ENCODE measurements at places on chromosomes 6 and 20. TPM values are rescaled to one million over a fixed set of nuclear protein-coding genes. Genes with fewer than 3 reads are reported as not detected.

CAPN11 gene
- not detected for total RNA-seq

RIPOR3 gene
- total RNA-seq: 15.7 TPM

MLN gene
- not detected for total RNA-seq

NEURL2 gene
- total RNA-seq: 20.9 TPM

DHX16 gene
- 22.8 TPM for total RNA-seq

MUC22 gene
- total RNA-seq: not detected

LY6G6D gene
- not detected for total RNA-seq

Measured in sigmoid colon (tissue), 7 donors.